ENCODE measurements at places on chromosomes 2 and 18.

DNA sequence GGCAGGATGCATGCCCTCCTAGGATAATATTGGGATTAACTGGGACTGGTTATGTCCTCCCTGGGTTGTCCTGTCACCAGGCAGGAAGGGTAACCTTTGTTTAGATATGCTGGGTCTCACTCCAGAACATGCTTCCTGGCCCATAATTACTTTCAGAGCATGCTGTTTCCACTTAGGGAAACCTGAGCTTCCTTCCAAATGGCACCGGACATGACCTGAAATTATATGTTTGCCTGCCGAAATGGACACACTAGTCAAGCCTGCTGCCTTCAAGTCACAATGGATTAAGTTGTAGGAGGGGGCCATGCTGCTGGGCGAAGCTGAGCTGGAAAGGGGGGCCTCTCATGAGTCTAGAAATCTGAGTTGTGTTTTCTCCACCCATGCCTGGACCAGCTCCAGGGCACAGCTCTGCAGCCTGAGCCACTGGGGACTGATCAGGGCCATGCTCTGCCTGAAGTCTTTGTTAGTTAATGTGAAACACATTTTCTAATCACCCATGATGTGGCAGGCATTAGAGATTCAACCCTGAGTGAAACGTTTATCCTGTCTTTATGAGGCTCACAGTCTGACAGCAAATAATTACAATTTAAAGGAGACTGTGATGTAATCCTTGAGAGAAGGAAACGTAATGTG lies 273.3 kb downstream of the TNS1 start:
- peak; percentile 58 for DNase-seq

DNA sequence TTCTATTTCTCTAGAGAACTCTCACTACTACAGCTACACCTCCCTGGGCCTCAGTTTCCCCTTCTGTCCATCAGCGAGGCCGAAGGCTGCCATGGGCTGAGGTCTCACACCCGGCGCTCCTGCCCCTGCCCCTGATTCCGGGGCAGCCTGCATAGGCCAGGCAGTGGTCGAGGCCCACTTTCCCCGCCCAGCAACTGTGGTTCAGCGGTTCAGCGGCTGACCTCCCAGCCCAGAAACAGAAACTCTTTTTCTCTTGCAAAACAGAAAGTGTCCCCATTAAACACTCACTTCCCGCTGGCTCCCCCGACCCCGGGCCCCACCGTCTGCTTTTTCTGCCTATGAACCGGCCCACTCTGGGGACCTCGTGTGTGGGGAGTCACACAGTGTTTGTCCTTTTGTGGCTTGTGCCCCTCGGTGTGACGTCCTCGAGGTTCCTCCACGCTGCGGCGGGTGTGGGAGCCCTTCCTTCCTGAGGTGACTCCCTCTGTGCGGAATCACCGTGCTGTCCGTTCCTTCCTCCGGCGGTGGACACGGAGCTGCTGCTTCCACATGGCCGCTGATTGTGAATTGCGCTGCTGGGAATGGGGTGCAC lies 16.0 kb downstream of the PDCD1 start:
- DNase-seq = no peak

- DNase-seq = no peak
These were observed 41.5 kb downstream of the YES1 start for GRCh38 chr18:770583-770961.

DNA sequence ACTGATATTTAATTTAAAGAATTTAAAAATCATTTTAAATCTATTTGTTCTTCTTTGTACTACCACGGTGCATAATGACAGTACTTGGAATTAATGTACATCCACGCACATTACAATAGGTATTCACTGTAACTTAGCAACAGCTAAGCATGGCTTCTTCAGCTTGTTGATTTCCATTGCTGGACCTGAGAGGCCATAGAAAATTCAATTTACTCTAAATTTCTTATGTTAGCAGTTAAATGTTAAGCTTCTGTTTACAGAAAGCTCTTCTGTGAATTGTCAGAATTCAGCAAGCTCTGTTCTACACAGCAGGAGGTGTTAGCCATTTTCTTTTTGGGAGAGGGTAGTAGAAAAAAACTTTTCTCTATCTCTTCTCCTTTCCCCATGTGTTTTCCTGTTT lies 1149.3 kb upstream of the CDH2 start:
- no peak for DNase-seq

GRCh38 chr2:217886091-217886490 lies 116.7 kb downstream of the TNS1 start:
- no peak for DNase-seq

GRCh38 chr18:74651327-74652128 lies 53.9 kb downstream of the ZNF407 start:
- no peak for DNase-seq

- no peak for DNase-seq
These were observed 107.4 kb downstream of the FTCDNL1 start for GRCh38 chr2:199743415-199744120.

GRCh38 chr2:69918401-69918800 lies 3.5 kb downstream of the MXD1 start:
- no peak for DNase-seq

DNA sequence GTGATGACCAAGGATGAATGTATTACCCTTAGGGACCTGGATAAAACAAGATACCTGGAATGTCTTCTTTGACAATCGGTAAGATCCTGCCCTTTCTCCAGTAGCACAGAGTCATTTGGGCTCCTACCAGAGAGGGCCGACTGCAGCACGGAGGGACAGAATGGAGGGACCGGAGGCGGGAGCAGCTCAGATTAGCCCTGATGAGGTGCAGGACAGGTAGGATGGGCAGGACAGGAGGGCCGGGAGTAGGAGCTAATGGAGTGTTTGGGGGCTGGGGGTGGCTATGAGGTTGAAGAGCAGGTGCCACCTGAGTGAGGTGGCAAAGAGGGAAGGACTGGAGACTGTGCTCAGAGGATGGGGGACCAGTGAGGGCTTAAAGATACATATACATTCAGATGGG lies 9.9 kb upstream of the PRELID3A start:
- DNase-seq = no peak

- DNase-seq = no peak
These were observed 19.8 kb upstream of the NFU1 start for GRCh38 chr2:69456950-69457445.

- DNase-seq = peak; percentile 59
These were observed 15.8 kb downstream of the INO80C start for GRCh38 chr18:35481960-35482366.

DNA sequence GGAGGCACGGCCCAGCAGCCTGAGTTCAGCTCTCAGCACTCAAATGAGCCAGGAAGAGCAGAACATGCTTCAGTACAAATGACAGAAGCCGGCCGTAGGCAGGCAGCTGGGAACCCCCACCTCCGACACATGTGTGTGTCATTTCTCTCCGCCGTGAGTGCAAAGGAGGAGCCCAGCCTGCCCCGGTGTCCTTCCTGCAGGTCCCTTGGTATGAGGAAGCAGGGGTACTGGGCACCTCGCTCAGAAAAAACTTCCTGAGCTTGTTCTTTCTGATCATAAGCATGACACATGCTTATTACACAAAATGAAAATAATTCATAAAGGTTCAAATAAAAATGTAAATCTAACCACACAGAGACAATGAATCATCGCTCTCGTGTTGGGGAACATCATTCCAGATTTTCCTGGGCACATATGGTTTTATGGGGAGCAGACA lies 35.3 kb downstream of the KCNF1 start:
- DNase-seq = peak; percentile 66

- no peak for DNase-seq
These were observed 21.9 kb downstream of the DYNC1I2 start for GRCh38 chr2:171709011-171709685.

GRCh38 chr2:58475756-58476155 lies 234.6 kb upstream of the FANCL start:
- DNase-seq = no peak

DNA sequence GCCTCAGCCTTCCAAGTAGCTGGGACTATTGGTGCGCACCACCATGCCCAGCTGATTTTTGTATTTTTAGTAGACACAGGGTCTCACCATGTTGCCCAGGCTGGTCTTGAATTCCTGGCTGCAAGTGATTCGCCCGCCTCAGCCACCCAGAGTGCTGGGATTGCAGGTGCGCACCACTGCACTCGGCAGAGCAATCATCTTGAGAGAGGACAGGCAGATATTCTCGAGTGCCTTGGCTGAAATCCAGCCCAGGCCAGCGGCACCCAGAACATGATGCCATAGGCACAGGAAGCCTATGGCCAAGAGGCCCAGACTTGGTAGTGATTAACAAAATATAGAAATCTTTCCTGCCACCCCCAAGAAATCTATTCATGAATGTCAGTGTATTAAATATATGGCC lies 58.0 kb upstream of the PEX13 start:
- DNase-seq = no peak

- no peak for DNase-seq
These were observed 27.2 kb upstream of the MFSD6 start for GRCh38 chr2:190380962-190381412.

GRCh38 chr2:165113414-165113813 lies 90.4 kb downstream of the SCN3A start:
- peak; percentile 10 for DNase-seq

DNA sequence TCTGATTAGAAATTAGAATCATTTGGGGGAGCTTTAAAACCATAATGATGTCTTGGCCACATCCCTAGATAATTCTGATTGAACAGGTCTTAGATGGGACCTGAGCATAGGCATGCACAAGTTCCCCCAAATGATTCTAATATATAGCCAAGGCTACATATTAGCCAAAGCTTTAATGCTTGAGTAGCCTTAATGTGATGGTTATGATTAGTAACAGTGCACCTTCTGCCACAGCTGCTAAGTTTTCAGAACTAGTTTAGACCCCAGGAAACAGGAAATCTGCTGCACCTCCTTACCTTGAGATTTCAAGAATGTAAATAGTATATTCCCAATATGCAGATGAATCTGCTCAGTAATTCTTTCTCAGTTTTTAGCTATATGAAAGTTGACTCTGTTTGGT lies 119.8 kb downstream of the PTPN4 start:
- DNase-seq = no peak

GRCh38 chr2:199704358-199705238 lies 146.4 kb downstream of the FTCDNL1 start:
- peak; percentile 11 for DNase-seq

GRCh38 chr2:189287363-189287762 lies 107.8 kb upstream of the COL5A2 start:
- no peak for DNase-seq

DNA sequence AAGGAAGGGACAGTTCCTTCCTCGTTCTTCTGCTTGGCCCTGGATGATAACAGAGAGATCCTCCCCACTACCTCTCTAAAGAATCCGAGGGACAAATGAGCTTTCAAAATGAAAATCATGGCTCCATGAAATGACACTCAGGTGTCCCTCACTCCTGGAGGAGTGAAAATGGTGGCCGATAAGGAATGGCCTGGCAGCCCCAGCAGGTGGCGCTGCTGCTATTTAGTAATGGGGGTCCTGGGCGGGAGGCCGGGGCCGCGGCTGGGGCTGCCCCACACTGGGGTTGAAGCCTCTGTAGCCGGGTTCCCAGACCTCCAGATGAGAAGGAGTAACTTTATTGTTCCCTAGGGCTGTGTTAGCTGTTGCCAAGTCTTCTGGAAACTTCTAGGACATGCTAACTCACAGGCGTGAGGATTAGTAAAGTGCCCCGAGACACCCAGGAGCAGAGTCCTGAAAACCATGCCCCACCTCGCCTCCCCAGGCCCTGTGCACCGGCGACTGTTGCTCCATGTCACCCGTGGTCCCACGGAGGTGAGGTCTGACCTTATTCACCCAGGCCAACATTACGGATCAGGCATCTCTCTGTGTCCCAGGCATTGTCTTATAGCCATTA lies 138.0 kb downstream of the CTIF start:
- peak; percentile 50 for DNase-seq

- DNase-seq = no peak
These were observed 276.0 kb downstream of the ZNF407 start for GRCh38 chr18:74873629-74874028.
